ENCODE measurements at places on chromosomes 6 and 20.

- DNase-seq = no peak
Observed at GRCh38 chr6:113610377-113610988, 246.7 kb upstream of the MARCKS start.

DNA sequence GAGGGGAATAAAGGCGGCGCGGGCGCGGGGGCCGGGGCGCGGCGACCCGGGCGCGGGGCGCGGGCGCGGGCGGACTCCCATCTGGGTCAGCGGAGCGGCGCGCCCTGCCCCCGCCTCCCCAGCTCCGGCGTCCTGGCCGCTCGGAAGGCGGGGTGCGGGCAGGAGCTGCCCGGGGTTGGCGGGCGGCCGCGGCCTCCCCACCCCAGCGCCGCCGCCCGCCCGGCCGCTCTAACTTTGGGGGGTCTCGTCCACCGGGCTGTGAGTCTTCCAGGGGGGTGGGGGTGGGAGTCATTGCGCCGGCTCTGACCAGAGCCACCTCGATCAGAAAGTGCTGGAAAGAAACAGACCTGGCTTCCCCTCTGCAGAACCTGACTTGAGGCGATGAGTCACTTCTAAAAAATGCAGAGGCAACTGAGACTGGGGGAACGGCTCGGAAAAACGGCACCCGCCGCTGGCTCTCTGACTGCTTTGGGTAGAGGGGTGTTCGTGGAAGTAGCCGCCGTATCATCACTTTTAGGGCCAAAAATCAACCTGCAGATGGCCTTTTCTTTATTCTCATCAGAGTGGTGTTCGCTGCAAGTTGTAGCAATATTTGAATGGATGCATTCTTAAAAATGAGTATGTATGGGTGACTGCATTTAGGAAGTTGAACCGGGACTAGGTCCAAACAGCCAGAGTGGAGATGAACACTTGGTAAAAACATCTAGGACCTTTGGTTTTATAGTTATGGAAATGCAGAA is 667 bp downstream of the CAP2 start:
- DNase-seq = no peak

GRCh38 chr6:146594495-146594894 is 4.3 kb upstream of the ADGB start:
- no peak for DNase-seq

DNA sequence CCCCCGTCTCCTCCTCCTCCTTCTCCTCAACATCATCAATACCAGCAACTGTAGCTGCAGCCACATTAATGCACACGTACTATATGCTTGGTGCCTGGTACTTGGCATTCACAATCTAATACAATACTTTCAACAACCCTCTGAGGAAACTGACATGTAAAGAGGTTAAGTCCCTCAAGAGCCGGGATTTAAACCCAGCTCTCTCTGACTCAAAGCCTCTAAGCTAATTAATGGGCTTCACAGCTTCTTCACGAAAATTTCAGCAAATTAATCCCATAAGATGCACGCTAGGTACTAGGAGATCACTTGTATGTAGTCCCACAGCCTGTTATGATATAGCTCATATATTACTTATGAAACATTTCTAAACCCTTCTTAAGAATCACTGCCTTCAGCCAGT is 73.1 kb upstream of the IPCEF1 start:
- no peak for DNase-seq

- no peak for DNase-seq
Observed at GRCh38 chr20:58695895-58696375, 3.3 kb downstream of the NPEPL1 start.

DNA sequence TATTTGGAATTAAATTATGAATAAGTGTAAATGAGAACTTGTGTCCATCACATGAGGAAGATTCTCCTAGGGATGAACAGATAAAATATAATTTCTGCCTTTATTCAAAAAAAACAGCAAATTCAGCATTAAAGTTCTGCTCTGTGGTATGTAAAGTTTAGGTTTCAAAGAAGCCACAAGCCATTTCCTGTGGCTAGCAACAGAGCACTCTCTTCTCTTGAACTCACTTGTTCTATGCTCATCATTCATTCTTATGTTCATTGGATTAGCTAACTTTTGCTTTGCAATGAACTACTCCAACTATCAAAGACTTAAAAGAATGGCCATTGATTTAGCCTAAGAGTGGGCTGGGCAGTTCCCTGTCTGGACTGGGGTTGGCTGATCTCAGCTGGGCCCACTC is 20.8 kb upstream of the SNRPB2 start:
- no peak for DNase-seq

GRCh38 chr6:157203312-157203744 is 120.0 kb downstream of the TMEM242 start:
- no peak for DNase-seq

- DNase-seq = no peak
Observed at GRCh38 chr6:49736017-49736508, 8.1 kb downstream of the CRISP3 start.

- DNase-seq = no peak
Observed at GRCh38 chr6:63721181-63721580, 85.6 kb downstream of the PHF3 start.

- DNase-seq = no peak
Observed at GRCh38 chr6:147109707-147110106, 94.5 kb upstream of the STXBP5 start.

DNA sequence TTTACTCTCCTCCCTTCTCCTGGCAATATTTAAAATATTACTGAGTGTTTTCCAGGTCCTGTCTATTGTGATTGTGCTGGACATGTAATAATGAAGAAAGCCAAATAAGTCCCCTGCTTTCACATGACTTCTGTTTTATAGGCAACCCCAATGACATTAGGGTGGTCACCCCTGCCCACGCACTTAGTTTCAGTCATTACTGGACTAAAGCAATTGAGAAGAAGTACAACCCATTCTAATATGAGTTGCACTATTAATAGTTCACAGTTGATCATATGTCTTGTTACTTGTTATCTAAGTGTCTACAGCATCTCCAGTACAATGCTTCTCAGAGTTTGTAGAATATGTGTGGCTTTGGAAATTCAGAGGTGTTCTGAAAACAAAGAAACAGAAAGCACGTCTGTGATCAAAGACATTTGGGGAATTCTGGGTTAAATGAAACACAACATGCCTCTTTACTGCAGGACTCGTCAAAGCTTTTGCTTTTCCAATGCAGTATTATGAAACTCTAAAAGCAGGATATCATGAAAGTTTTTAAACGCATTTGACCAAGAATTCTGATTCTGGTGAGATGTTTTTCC is 789.5 kb downstream of the DHX35 start:
- DNase-seq = no peak

DNA sequence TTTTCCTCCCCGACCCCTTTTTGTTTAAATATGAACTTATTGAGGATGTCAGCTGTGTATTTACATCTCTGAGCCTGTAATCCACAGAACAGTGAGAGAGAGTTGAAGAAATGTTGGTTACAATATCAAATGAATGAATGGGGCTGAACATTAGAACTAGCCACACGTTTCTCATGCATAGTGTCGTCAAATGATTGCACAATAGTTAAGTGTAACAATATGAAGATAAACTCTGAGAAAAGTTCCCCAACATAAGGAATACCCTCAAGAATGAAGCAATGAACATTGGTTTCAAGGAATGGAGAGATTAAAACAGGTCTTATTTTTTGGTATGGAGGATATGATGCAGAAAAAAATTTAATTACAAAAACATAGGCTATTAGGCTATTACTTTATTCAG is 100.5 kb upstream of the DTNBP1 start:
- no peak for DNase-seq

DNA sequence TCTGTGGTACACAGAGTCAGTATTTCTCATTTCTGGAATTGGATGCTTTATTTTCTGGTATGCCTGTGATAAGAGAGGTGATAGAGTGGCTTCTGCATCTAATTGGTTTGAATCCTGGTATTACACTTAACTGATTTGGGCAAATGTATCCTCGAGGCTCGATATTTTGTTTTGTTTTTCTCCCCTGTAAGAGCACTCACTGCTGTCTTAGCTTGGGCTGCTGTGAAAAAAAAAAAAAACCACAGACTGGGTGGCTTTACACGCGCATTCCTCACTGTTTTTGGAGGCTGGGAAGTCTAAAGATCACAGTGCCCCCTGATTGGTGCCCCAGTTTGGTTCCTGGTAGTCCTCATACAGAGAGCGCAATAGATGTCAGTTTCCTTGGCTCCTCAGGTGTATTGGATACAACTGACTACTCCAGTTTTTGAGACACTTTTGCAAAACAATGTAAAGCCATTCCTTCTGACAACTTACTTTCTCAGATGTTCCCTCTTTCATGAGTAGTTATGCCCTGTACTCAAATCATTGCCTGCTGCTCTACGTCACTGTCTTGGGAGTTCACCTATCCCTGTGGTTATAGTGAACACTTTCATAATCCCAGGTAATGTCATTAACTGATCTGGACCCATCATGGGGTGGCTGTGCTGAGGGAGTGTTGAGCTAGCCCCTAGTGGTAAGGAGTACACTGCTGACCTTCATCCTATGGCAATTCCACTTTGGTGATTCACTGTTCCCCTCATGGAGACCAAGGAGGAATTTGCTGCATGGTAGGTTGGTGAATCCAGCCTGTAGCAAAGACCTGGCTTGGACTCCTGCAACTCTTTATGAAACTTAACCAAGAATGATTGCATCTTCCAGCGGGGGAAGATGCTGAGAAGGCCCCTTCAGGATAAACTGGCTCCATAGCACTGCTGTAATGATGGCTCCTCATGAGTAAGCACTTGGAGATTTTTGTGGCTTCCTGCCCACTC is 3.5 kb upstream of the ACAT2 start:
- DNase-seq = no peak

- DNase-seq = no peak
Observed at GRCh38 chr6:139903411-139904157, 529.1 kb upstream of the CITED2 start.

DNA sequence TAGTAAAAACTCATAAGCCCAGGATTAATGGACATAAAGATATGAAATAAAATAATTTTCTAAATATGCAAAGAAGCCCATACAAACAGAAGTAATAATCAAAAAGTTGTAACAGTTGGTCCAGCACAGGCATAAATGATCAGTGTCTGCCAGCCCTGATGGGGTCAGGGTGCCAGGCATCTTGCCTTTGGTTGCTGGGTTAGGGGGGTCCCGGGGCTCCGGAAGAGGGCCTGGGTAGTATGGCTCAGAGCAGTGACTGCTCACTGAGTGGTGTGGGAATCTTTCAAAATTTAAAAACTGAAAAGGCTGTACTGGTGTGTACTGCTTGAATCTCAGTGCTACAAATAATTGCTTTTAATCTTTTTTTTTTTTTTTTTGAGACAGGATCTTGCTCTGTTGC is 7.7 kb upstream of the QKI start:
- no peak for DNase-seq

DNA sequence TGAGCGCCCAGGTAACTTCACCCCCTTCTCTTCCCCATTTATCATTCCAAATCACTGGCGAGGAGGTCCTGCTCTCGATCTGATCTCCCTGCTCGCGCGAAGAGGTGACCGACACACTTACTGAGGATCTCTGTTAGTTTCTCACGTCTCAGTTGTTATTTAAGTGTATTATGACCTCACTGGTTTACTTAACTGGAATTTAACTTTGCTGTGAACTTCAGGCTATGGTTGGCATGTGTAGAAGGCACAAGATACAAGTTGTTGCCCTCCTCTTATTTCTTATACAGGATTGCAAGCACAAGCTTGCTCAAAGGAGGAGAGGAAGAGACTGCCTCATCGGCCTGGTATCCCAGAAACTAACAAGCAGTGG is 1.2 kb downstream of the RNF217 start:
- DNase-seq = peak; percentile 21

GRCh38 chr6:166253778-166254204 is 54.4 kb downstream of the PRR18 start:
- no peak for DNase-seq

- no peak for DNase-seq
Observed at GRCh38 chr6:1335367-1336037, 23.6 kb downstream of the FOXQ1 start.

GRCh38 chr20:10667560-10668167 is 6.1 kb downstream of the JAG1 start:
- DNase-seq = no peak

GRCh38 chr20:60330461-60330860 is 372.2 kb downstream of the CDH26 start:
- DNase-seq = no peak

DNA sequence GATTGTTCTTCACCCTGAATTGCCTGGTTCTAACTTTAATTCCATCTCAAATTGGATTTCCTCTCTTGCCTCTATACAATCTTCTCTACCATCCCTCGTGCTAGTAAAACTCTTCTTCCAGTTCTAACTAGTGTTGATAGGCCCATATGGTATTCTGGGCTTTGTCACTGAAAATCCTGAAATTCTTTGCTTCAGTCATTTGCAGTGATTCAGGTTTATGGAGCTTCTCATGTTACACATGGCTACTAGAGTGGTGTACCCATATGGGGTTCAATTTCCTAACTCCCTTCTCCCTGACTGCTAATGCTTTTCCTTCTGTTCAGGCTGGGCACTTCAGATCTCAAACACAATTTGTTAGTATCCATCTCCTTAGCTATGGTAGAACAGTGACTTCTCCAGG is 956.6 kb downstream of the KIF16B start:
- DNase-seq = no peak

GRCh38 chr6:133893946-133894345 is 5.0 kb downstream of the TCF21 start:
- no peak for DNase-seq

- DNase-seq = no peak
Observed at GRCh38 chr6:23526526-23526925, 599.5 kb upstream of the NRSN1 start.

DNA sequence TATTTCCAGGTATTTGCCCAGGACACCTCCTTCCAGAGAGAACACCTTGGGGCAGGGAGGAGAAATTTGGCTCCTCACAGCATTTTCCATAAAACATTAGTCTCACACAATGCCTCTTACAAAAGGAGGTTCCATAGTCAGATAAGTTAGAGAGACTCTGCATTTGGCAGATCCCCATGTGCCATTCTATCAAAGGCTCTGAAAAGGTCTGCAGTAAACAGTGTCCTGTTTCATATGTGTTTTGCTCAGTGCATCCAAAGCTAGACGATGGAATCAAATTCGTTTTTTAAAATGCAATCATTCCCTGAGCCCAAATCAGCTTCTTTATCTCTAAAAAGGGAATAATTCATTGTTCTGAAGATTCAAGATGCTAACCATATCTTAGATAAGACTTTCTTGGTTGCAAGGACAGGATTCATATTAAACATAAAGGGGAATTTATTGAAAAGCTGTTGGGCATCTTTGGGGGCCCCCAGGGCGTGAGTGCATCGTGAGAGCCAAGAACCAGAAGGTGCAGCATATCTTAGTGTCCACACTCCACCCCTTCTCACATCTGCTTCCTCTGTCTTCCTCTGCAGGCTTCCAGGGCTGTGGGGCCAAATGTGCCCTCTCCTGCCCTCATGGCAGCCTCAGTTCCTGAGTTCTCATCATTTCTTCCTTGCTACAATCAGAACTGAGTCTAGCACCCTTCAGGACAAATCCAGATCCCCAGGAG is 41.4 kb upstream of the MLN start:
- no peak for DNase-seq

DNA sequence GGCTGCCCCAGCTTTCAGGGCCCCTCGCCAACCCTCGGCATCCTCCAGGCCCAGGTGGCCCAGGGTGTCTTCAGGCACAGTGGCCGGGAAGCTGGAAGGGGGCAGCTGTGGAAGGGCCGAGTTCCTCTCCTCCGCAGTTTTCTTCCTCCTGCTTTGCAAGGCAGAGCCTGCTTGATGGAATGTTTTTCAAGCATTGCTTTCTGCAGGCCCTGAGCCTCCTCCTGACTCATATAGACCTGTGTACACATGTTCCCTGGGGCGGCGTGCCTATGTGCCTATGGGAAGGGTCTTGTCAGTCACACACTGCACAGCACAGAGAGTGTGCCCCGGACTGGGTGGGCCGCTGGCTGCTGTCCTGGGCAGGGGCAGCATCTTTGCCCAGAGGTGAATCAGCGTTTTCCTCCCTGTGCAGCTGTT is 107.5 kb downstream of the ERMARD start:
- DNase-seq = no peak

GRCh38 chr6:168070804-168071203 is 8.2 kb downstream of the FRMD1 start:
- DNase-seq = no peak

Measured in NCI-H446 (cell line).